T47D (cell line): ENCODE measurements at places on chromosomes 6 and 20.

- DNase-seq, result no peak
Measured at GRCh38 chr6:130991422-130992137, 71.5 kb downstream of the EPB41L2 start.

DNA sequence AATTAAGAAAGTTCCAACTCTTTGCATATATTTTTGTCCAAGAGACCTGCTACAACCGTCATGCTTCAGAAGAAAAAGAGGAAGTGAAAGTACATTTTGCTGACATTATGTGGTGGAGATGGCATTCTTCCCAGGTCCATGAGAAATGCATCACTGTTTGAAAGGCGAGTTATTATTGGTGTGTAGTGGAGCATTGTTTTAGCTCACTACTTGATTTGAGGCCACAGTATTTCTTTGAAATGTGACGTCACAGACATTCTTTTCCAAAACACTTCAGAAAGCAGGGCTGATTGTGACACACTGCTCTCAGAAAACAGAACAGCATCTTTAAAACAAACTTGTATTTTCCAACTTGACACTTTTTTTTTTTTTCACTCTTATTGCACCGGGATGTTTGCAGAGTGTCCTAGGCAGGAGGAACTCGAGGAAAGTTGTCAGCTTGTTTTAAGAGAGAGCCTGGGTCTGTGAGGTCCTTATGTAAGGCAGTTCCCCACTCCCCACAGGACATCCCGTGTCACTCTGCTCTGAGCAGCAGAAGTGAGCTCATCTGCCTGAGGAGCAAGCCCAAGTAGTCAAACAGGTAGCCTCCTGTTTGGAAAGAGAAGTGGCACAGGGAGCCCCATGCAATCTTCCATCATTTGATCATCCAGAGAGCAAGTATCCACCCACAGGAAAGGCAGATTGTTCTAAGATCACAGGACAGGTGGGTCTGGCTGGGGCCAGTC is 1.1 kb downstream of the SPTLC3 start:
- peak; percentile 16 for DNase-seq

DNA sequence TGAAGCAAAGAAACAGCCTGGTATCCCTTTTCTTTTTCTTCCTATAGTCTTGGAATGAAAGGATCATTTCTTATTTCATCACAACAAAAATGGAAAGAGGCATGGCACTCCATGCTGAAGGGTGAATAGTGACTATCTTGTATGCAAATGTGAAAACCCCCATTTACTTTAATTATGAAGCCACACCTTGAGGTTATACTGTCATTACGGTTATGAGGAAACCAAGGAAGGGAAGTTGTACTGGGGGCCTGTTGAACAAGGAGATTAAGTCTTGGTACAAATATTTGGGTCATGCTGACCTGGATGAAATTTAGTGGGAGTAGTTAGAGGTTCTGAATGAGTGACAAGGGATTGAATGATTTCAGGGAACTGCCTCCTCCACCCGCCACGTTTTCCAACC is 8.7 kb upstream of the STXBP5 start:
- DNase-seq, result no peak

GRCh38 chr6:54629131-54629530 is 217.4 kb upstream of the FAM83B start:
- DNase-seq, result no peak

- no peak for DNase-seq
Measured at GRCh38 chr20:23923891-23924435, 44.4 kb upstream of the CST5 start.

- DNase-seq, result no peak
Measured at GRCh38 chr6:75150685-75151412, 55.0 kb downstream of the COL12A1 start.
